IPS DF 6.9 (cell line): ENCODE measurements at places on chromosomes 4 and X.

- DNase-seq = no peak
Measured at GRCh38 chrX:46587158-46587557, 13.6 kb downstream of the CHST7 start.

GRCh38 chr4:121233982-121234381, 69.9 kb upstream of the TNIP3 start:
- no peak for DNase-seq

DNA sequence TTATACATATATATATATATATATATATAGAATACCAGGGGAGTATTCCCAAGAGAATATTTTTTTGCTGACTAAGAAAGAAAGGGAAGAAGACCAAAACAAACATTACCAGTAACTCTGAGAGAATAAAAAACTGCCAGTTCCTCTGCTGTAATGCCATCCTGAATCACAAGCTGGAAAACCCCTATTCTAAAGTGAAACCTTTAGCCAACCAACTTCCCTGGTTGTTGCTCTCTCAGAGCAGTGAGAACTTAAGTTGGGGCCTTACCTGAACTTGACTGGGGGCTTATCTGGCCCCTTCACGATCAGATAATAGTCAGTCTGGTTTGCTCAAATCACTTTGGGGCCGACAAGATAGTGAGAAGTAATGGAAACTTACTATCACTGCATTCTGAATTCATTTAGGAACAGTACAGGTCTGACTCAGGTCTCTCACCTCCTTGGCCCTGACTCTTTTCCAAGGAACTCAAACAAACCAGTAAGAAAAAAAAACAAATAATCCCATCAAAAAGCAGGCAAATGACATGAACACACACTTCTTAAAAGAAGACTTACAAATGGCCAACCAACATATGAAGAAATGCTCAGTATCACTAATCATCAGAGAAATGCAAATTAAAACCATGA, 62.5 kb downstream of the CD40LG start:
- no peak for DNase-seq

DNA sequence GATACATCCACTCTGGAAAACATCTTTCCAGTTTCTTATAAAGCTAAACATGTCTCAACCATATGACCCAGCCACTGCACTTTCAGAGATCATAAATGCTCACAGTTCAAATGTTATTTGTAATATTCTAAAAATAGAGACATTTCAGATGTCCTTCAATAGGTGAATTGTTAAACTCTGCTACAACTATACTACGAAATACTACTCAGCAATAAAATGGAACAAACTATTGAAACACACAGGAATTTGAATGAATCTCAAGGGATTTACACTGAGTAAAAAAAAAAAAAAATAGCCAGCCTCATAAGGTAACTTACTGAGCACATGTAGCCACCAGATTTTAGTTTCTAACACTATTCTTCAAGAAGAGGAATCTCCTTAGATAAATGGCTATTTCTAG, 253.9 kb downstream of the PCDH18 start:
- DNase-seq = no peak

DNA sequence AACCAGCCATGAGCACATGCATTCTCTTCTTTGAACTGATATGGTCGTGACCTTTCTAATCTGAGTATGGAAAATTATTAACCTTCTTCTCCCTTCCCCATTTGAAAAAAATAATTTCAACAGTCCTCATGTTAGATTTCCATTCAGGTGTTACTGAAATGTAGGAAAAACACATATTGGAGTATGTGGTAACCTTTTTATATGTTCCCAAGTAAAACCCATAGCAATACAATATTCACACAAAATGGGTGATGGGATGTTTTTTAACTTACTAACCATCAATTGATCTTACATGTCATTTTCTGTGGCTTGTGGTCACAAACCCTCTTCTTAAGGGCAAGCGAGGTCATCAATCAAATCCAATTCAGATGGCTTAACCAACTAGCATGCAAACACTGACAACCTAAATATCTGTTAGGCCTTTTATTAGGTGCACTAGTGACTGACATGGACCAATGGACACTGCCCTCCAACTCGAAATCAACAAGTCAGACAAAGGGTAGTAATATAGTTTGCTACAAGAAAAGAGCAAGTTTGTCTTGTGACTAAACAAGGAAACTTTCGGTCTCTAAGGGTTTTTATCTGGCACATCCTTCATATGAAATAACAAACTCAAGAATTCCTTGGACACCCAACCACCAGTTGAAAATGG, 74.3 kb downstream of the CAMK2D start:
- no peak for DNase-seq

DNA sequence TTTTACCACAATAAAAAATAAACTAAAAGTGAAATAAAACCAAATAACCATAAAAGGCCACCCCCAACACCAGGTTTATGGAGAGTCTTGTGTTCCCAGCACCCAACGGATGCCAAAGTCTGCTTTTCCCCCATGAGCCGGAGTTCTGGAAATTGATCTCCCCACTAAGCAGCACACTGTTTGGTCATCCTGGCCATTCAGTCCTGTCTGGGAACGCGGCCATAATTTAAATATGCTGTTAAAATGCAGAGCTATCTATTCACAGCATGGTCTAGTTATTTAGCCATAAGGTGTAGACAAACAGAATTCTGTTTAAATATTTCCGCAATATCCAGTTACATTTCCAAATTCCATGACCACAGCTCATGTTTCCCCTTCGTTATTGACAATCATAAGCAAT, 129.6 kb upstream of the TBL1X start:
- DNase-seq = no peak

DNA sequence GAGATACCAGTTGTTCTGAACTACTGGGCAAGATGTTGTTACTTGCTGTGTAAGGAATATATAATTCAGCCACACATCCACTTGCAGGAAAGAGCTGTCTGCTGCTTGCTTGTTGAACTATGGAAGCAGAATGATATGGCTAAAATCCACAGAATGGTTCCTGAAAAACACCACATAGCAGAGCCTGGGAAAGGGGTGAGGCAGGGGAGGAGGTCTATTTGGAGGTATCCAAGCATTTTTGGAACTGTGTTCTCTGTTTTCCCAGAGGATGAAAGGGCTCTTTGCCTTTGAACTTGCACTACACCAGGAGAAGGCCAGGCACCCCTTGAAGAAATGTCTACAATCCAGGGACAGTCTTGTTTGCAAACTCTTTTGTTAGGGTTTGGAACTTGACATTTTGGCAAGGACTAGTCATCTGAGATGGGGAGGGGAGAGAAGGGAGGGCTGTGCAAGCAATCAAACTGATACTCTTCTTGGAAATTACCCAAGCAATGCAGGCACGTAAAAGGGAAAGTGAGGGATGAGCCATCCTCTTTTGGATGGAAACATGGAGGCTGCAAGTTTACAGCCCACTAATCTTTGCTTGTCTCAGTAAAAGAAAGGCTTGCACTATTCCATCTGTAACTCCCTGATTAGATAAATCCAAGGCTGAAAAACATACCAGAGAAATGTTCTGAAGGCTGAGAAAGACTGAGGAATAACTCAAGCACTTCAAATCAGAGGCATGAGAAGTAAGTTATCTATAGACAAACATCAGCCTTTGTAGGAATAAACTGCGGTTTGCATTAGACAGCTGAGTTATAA, 141.0 kb downstream of the TSPAN5 start:
- DNase-seq = no peak
